NCI-H526 (cell line): ENCODE measurements at places on chromosomes 12 and 14.

DNA sequence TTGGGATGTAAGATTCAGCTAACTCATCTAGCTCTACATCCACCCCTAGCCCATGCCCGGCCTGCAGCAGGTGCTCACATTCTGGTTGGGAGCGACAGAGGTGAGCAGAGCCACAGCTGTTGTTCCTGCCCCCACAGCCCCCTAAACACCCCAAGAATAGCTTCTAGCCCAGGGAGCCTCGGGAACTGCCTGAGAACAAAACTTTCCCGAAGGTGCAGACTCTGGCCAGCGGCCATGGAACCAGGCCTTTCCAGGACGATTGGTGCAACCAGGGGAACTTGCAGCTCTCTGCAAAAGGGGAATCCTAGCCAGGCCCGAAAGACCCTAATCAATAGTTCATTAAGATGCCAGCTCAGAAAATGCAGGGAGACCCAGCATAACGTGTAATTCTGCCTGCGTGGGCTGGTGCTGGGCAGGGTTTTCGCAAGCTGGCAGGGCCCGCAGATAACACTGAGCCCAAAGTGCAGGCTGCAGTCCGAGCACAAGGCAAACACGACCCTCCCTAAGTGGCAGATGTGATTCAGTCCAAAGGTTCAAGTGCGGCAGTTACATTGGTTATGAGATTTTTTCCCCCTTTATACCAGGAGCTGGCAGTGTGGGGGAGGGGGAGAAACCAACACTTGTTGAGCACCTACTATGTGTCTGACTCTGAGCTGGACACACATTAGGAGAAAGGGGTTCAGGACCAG, 122.5 kb upstream of the MAP1LC3B2 start:
- DNase-seq = no peak

DNA sequence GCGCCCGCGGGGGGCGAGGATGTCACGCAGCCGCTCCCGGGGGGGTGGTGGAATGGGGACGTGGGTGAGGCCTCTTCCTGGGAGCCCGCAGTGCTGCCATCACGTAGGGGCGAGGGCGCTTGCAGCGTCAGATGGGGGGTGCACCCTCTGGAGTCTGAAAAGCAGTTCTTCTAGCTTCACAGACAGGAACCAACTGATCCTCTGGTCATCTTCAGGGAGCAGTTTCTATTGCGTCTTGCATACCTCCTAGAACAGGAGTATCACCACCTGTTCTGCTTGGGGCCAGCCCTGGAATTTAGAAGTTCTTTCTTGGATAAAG, 36.9 kb upstream of the PRIMA1 start:
- no peak for DNase-seq

DNA sequence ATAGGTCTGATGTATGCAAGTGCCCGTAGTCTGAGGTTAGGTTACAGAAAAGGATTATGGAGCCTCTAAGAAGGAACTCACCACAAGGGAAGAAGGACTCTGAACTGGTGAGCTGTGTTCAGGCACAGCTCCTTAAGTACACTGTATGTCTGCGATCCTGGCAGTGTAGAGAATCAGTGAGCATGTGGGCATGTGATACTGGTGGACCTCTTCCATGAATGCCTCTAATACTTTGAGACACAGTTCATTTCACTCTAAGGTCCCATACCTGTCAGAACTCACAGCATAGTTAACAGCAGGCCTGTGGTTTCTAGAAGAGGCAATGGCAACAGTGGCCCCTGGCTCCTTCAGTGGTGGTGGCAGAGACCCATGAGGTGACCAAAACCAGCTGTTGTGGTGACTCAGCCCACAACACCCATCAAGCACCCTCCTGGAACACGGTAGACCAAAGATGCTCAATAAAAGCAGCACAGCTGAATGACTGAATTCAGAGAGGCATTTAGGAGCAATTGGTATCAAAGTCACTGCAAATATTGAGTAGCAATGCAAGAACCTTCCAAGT, 6.9 kb upstream of the OR6J1 start:
- peak; percentile 75 for DNase-seq

DNA sequence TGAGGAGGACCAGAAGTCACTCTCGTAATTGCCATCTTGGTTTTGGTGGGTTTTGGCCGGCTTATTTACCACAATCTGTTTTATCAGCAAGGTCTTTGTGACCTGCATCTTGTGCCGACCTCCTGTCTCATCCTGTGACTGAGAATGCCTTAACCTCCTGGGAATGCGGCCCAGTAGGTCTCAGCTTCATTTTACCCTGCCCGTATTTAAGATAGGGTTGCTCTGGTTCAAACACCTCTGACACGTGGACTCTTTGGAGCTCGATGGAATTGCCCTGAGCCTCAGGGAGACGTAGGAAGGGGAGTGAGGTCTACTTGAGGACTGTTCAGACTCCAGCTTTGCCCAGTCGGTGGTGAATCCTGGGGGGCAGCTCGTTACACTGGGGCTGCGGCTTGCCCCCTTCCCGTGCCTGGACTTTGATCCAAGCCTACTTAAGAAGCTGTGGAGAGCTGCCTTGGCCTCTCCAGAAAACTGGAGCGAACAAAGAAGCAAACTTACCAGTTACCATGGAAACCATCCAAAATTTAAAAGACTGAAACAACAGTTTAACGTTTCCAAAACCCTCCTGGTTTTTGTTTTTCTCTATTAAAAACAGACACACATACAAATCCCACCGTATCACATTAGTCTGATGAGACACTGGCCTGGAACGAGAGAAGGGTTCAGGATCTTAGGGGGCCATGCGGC, 28.0 kb downstream of the CALM1 start:
- no peak for DNase-seq

DNA sequence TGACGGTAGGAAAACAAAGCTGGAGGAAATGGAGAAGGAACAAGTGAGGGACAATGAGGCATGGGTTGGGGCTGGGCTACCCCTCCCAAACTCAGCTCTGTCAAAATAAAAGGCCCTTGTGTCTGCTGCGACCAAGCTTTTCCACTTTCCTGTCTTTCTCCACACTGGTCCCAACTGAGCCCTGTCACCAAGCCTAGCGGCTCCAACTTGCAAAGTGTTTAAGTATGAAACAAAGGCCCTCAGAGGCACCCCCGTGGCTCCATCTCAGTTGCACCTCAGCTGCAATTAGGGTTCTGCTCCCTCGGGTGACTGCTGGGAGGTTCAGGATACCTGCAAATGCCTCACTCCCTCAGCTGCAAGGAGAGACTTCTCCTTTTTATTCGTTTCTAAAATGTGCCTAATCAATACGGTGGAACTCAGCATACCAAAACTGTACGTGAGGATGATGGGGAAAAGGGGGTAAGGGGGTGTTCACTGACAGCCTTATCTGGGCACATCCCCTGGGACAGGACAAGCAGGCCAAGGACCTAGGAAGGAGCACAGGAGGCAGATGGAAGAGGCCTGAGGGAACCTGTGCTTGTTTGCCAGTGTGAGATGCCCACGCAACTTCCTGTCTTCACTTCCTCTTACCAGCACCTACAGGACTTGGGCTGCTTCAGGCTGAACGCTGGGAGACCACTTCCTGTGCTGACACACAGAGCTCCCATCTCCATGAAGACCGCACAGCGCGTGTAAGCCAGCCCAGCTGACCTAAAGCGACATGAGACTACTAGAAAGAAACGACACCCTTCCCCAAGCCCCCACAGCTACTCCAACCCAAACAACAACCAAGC, 8.9 kb downstream of the VAMP1 start:
- no peak for DNase-seq

GRCh38 chr12:56713345-56713744, 11.8 kb downstream of the NACA start:
- no peak for DNase-seq

- no peak for DNase-seq
Measured at GRCh38 chr12:91155990-91156389, 26.6 kb downstream of the DCN start.

DNA sequence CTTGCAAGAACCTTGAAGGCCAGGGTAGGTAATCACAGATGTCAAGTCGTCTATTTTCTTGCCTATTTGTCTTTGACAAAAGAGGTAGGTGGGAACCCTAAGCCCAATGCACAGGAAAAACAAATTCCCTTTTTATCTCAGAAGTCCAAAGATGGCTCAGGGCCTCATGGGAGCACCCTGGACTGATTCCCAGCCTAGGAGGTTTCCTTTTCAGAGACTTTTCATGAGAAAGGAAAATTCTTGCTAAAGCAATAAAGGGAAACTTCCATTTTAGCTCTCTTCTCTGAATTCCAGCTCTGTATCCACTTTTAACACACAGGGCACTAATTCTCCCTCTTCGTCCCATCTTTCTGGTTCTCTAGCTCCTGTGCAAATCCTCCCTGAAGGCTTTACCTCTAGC, 1.2 kb downstream of the ZNF641 start:
- DNase-seq = no peak

- no peak for DNase-seq
Measured at GRCh38 chr14:80523518-80524117, 312.3 kb upstream of the DIO2 start.

GRCh38 chr14:91142214-91142668, 28.4 kb downstream of the DGLUCY start:
- DNase-seq = no peak
